Breast epithelium (tissue), 4 donors: ENCODE measurements at places on chromosomes 4 and X. TPM values are rescaled to one million over a fixed set of nuclear protein-coding genes. Genes with fewer than 3 reads are reported as not detected.
A peak's percentile ranks its signal among the peaks of the same experiment; 100 is the strongest.

The FHIP1A gene
- total RNA-seq = 22.3 TPM

The LONRF3 gene
- 13.6 TPM for total RNA-seq

- no peak for DNase-seq
- H3K4me3 ChIP-seq = no peak overlapping the region
- peaks cover 11% of the 10 kb centered on the region for H3K27me3 ChIP-seq
- no peaks in the 10 kb centered on the region for H3K36me3 ChIP-seq
- no peaks in the 10 kb centered on the region for H3K4me1 ChIP-seq
- no peak overlapping the region for H3K27ac ChIP-seq
These were observed 96.5 kb downstream of the HMX1 start for GRCh38 chr4:8775121-8775520.

DNA sequence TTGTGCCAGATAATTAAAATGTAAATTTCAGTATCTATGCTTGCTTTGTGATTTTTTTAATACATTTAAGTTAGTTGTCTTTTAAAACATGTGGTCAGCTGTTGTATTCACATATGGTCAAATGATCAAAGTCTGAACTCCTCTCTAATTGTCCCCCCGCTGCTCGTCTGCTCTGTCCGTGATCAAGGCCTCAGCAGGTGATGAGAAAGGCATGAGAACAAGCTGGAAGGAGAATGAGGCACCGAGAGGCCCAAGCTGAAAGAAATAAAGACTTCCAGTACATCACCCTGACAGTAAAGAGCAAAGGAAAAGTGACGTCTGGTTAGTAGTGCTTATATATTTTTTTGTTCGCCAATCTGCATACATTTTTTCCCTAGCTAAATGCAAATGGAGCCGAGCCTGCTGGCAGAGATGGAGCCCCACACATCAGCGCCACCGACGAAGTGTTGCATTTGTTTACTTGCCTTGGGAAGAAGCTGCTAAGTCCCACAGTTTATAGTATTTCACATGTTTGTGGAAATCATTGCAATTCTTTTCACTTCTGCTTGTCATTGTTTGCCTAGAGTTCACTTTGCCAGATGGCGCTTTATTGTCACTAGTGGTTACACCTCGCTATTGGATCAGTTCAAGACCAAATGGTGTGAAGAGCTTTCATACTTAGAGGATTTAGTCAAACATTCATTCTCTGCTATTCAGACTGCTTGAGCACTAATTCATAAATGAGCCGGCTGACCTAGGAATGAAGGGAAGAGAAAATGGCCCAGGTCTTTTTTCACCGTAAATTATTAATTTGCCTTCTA lies 181.5 kb downstream of the ZIC3 start:
- H3K36me3 ChIP-seq = no peaks in the 10 kb centered on the region
- H3K4me1 ChIP-seq = no peaks in the 10 kb centered on the region
- no peak overlapping the region for H3K4me3 ChIP-seq
- no peaks in the 10 kb centered on the region for H3K27me3 ChIP-seq
- DNase-seq = no peak
- H3K27ac ChIP-seq = no peak overlapping the region

GRCh38 chr4:146232131-146232722 lies 17.9 kb downstream of the REELD1 start:
- DNase-seq = no peak
- H3K36me3 ChIP-seq = no peaks in the 10 kb centered on the region
- H3K4me3 ChIP-seq = no peak overlapping the region
- H3K27me3 ChIP-seq = no peaks in the 10 kb centered on the region

GRCh38 chr4:185734214-185734613 lies 77.8 kb downstream of the SORBS2 start:
- no peak overlapping the region for H3K27ac ChIP-seq
- H3K4me1 ChIP-seq = no peaks in the 10 kb centered on the region
- no peaks in the 10 kb centered on the region for H3K36me3 ChIP-seq
- no peak overlapping the region for H3K4me3 ChIP-seq
- no peaks in the 10 kb centered on the region for H3K27me3 ChIP-seq

DNA sequence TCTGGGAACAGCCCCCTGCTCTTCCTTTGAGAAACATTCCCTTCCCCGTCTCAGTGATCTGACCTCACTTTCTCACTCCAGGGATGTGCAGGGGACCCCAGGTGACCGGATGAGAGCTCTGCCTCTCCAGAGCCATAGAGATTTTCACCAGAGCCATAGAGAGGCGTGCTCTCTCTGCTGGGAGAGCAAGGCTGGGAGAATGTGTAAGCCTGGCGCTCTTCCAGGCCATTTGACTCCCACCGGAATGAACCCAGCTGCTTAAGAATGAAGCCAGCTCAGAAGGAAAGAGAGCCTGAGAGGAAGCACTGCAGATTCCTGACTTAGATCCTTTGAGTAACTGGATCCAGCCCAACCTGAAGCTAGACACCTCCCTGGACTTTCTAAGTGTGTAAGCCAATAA lies 106.4 kb downstream of the DHX15 start:
- no peaks in the 10 kb centered on the region for H3K4me1 ChIP-seq
- H3K27me3 ChIP-seq = no peaks in the 10 kb centered on the region
- H3K36me3 ChIP-seq = no peaks in the 10 kb centered on the region

GRCh38 chrX:129932016-129932820 lies 26.3 kb downstream of the UTP14A start:
- peak; percentile 83 for DNase-seq
- peak overlapping the region; percentile 91 for H3K27ac ChIP-seq
- peaks cover 27% of the 10 kb centered on the region for H3K27me3 ChIP-seq
- no peaks in the 10 kb centered on the region for H3K4me1 ChIP-seq
- H3K4me3 ChIP-seq = peak overlapping the region; percentile 60
- H3K36me3 ChIP-seq = no peaks in the 10 kb centered on the region
